Activated CD4-positive, alpha-beta T cell treated with anti-CD3 and anti-CD28 coated beads for 24 hours (primary cell): ENCODE measurements at places on chromosomes 12 and 14.
A peak's percentile ranks its signal among the peaks of the same experiment; 100 is the strongest.

DNA sequence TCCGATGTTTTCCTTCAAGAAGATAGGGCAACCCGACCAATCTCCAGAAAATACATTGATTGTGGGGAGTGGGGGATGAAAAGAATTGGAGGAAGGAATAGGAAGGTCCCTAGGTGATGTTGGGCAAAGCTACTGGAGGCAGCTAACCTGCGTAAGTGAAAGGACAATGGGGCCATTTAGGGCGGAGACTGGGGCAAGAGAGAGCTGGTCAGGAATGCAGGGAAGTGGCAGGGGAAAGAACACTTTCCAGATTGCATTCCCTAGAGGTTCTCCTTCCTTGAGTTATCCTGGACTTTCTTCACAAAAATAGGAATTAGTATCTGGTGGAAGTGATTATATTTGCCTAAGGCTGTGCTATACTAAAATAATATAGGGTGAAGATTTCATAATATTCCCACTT lies 151.8 kb upstream of the HMGA2 start:
- no peak for DNase-seq

GRCh38 chr14:22981090-22981875 lies 1.1 kb downstream of the AJUBA start:
- DNase-seq: no peak

GRCh38 chr12:51428256-51428655 lies 3.6 kb downstream of the SLC4A8 start:
- DNase-seq: no peak

DNA sequence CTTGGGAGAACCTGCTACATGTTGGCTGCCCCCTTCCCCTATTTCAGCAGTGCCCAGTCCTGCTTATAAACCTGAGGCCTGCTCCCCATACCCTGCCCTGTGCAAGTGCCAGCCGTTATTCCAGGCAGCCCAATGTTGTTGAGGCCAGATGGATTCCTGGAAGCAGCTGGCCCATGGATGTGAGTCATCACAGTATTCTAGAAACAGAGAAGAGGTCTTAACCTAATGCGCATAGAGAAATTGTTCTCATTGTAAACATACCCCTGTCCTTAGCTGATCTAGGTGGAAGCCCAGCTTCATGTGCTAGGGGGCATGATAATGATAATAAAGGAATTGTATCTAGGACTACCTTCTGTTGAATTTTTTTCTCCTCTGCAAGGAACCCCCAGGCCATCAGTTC lies 69.7 kb downstream of the TSPAN11 start:
- no peak for DNase-seq

DNA sequence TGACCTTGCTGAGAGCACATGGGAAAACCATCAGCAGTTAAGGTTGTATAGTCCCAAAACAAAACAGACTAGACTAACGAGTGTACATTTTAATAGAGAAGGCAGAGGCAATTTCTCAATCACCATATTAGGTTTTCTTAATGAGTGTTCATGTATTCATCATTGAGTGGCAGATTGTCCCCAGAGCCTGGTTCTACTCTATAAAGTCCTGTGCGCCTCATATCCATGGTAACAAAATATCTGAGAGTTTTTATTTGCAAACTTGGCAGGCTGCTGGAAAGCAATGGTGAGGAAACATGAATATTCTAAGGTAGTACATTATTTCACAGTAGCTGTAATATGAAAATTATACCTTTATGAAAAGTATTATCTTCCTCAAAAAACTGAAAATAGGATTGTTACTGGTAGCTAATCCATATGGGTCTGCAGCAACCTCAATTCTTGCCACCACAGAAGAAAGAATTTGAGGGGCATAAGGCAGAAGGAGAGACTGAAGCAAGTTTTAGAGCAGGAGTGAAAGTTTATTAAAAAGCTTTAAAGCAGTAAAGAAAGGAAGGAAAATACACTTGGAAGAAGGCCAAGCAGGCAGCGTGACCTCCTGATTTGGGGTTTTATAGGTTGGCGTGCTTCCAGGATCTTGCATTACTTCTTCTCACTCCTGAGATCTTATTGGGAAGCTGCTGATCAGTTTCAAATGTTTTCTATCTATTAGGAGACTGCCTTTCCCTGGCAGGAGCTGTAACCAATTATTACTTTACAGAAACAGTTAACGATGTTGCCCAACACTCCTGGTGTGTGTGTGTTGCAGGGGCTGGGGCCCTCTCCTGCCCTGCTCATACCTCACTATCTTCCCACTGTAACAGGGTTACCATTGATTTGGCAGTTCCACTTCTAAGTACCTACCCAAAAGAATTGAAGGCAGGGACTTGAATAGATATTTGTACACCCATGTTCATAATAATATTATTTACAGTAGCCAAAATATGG lies 154.0 kb upstream of the NUDT4 start:
- DNase-seq: no peak

DNA sequence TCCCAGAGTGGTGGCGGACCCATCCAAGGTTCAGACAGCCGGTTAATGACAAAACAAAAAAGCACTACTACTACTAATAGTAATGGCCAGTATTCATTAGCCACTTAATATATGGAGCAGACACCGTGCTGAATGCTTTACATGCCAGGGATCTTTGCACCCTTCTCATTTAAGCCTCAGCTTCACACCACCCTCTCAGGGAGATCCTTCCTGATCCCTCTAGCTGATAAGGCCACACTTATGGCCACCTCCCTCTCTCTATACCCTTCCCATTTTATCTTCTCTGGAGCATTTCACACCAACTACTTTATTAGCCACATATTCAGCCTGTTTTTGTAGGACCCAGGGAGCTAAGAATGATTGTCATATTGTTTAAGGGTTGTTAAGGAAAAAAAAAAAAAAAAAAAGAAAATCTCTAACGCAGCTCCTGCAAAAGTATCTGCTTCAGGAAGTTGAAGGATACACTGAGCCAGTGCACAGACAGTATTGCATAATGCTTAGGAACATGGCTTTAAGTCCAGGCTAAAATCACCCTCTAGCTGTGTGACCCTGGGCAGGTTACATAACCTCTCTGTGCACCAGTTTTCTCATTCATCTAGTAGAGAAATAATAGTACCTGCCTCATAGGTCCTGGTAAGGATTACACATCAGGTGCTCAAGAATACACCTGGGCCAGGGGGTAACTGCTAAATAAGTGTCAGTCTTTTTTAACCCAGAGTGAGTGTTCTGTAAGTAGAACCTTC lies 29.4 kb downstream of the NUAK1 start:
- DNase-seq: no peak

DNA sequence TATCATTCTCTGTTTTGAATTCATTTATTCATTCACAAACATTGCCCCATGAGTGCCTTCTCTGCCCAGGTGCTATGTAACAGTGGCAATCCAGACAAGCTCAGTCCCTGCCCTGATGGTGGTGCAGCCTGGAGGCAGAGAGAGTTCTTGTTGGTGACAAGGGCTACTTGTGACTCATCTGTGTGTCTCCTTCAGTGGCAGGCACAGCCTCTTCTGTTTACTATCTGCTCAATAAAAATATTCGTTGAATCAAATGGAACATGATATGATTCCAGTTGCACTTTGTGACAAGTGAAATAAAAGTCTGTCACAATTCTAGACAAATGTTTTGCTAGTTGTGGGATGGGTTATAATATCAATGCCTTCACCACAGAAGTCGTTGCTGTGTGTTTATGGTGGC lies 20.6 kb upstream of the CPM start:
- DNase-seq: no peak

DNA sequence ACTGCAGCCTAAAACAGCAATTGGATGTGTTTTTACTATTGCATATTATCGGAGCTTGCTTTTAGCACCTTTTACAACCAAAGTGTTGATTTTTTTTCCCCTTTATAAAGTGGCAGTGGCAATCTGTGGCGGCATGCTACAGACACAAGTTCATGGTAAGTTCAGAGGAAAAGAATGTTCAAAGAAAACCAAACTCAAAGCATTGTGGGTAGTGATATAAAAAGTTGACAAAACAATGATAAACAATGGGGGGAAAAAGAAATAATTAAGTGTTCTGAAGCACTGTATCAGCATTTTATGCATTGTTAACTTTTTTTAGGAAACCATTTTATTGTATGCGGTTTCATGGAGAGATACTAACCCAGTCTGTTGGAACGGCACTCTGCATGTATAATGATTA lies 492.0 kb upstream of the SOX5 start:
- DNase-seq: no peak

DNA sequence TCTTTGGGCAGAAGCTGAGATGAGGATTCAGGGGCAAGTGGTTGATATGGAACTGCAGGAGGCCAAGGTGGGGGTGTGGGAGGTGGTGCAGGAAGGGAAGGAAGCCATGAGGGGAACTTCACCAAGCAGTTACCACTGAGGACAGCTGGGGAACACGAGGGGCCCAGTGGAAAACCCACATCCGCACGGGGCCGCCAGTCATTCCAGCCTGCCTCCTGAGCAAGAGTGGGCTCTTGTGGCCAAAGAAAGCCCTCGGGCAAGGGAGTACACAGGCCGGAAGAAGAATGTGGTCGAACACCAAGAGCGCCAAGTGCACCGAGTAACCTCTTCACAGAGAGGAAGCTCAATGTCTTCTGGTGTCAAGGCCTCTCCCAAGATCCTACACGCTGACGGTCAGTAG lies 252.2 kb upstream of the FOXN3 start:
- DNase-seq: no peak

- DNase-seq: no peak
These were observed 170.8 kb upstream of the RASSF8 start for GRCh38 chr12:25787701-25788100.

DNA sequence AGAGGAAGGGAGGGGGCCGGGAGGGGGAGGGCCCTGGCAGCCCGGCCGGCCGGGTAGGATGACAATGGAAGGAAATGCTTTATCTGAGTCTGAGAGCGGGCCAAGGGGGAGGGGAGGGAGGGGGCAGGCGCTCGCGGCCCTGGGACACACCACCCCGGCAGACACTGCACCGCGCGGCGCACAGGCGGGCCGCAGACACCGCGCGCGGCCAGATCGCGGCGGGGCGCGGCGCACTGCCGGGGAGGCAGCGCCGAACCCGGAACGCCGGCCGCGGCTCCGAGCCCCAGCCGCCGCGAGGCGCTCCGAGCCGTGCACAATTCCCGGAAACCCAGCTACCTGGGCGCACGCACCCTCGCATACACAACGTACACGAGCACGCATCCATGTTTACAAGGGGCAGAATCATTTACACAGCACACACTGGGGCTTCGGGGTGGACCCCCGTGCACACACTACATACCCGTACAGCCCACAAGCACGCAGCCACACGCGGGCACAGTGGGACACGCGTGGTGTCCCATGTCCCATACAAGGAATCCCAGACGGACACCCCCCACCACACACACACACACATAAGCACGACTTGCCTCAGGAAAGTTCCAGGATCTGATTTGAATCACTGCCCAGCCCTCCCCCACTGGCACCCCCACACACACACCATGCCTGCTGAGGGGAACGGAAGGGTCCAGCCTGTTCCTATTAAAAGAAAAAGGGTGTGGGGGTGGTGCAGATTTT lies at the start of gene HDAC7:
TSS of gene HDAC7 (minus strand) at position 8 of the 735 bp plus-strand sequence. CDS start 118 bp downstream, outside the sequence.
- DNase-seq: peak; percentile 65

DNA sequence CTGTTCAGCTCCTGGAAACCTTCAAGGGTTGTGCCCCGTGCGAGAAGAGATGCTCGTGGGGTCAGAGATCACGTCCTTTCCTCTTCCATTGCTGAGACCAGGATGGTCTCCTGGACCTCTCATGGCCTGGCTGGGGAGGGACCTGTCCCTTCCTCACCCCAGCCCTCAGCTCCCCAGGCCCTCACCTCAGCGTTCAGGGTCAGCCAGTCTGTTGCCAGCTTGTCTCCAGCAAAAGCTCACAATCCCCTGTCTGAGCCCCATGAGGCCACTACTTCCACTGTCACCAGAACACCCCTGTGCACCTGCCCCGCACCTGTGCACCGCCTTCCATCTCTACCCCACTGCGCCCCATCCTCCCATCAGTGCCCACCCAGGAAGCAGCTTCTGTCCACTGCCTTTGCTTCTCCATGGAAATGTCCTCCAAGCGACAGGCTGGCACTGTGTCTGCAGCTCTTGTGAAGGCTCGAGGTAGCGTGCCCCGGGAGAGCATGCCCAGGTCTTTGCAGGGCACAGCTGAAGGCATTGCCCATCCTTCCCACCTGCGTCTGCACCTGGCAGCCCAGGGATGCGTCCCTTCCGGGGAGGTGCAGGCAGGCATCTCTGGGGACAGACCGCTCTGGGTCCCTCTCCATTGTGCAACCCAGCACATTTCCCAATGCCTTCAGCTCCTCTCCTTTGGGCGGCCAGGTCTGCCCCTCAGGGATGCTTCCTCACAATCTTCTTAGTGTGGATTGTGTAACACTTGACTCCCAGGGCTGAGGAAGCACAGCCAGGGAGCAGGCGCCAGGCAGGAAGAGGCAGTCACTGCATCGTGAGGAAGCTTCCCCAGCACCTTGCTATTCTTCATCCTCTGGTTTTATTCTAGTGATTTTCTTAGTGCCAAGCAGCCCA lies 179.6 kb downstream of the ADGRD1 start:
- no peak for DNase-seq

GRCh38 chr12:11891346-11891745 lies 179.4 kb upstream of the BCL2L14 start:
- no peak for DNase-seq
